ENCODE measurements at places on chromosomes 1 and 21. TPM values are rescaled to one million over a fixed set of nuclear protein-coding genes. Genes with fewer than 3 reads are reported as not detected.

- DNase-seq, result no peak
- no peaks in the 10 kb centered on the region for H3K4me1 ChIP-seq
- no peak overlapping the region for H3K27ac ChIP-seq
- H3K27me3 ChIP-seq, result peaks cover 3% of the 10 kb centered on the region
- H3K36me3 ChIP-seq, result no peaks in the 10 kb centered on the region
- no peak overlapping the region for H3K4me3 ChIP-seq
Measured at GRCh38 chr1:44067266-44068250, 36.3 kb upstream of the SLC6A9 start.

- DNase-seq, result no peak
- H3K4me3 ChIP-seq, result no peak overlapping the region
- no peaks in the 10 kb centered on the region for H3K36me3 ChIP-seq
Measured at GRCh38 chr1:39969048-39969447, 14.1 kb downstream of the MFSD2A start.

- H3K36me3 ChIP-seq, result peaks cover 7% of the 10 kb centered on the region
- no peak overlapping the region for H3K27ac ChIP-seq
- no peak overlapping the region for H3K4me3 ChIP-seq
- no peak for DNase-seq
- H3K27me3 ChIP-seq, result peaks cover 11% of the 10 kb centered on the region
- H3K4me1 ChIP-seq, result peaks cover 50% of the 10 kb centered on the region
Measured at GRCh38 chr1:31748365-31748764, 15.8 kb downstream of the ADGRB2 start.

DNA sequence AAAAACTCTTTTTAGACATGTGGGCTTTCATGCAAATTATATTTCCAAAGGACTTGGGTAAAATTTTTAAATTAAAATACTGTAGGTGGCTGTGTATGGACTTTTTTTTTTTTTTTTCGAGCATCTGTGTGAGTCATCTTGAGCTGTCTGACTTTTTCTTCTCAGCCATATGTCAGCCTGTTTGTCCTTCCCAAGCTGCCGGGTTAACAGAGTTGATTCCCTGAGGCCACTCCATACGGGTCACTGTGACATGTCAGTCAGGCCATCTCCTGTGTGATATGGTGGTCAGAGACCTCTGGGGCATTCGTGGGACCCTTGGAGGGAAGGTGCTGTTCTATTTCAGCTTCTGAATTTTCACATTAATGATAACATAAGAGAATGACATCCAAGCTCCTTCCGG, 148.3 kb downstream of the KCNJ6 start:
- no peaks in the 10 kb centered on the region for H3K36me3 ChIP-seq
- H3K27ac ChIP-seq, result no peak overlapping the region
- no peaks in the 10 kb centered on the region for H3K27me3 ChIP-seq
- no peak overlapping the region for H3K4me3 ChIP-seq
- H3K4me1 ChIP-seq, result peaks cover 7% of the 10 kb centered on the region

RGS18 gene
- total RNA-seq, result not detected

LIPI gene
- total RNA-seq, result not detected

RPE65 gene
- not detected for total RNA-seq

LCE1D gene
- not detected for total RNA-seq
